Activated CD8-positive, alpha-beta memory T cell treated with anti-CD3 and anti-CD28 coated beads for 24 hours (primary cell): ENCODE measurements at places on chromosomes 7 and 10.

- peak; percentile 85 for DNase-seq
Measured at GRCh38 chr7:114922652-114923402, 933 bp downstream of the MDFIC start.

DNA sequence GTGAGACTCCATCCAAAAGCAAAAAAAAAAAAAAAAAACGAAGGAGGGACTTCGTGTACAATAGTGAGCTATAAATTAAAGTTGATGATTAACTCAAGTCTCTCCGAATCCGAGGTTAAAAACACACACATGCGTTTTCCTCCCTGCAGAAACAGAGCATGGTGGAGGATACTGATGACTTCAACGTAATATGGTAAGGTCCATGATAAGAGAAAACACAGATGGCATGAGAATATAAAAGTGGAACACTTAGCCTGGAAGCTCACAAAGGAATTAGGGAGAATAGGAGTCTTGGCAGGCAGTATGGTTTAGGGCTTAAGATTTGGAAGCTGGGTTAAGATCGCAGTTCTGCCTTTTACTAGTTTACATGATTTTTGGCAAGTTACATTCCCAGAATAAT, 20.1 kb upstream of the GSTK1 start:
- no peak for DNase-seq

DNA sequence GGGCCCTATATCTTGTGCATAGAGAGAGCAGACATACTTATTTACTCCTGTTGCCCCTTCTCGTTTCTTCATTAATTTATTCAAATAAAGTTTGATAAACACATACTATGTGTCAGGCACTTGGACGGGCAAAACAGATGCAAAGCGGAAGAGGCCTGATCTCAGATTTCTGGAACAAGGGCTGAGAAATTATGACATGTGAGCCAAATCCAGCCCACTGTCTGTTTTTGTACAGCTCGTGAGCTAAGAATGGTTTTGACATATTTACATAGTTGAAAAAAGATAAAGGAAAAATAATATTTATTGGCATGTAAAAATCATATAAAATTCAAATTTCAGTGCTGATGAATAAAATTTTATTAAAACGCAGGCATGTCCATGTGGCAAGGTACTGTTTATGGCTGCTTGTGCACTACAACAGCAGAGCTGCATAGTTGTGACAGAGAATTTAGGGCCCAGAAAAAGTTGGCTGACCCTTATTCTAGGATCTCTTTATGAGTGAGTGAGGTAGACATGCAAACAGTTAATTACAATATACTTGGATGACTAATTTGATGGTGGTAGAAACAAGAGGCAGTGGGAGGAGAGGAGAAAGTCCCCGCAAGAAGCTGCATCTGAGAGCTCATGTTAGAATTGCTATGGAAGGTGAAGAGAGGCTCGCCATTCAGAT, 68.1 kb upstream of the ITPRID1 start:
- DNase-seq: no peak

- DNase-seq: no peak
Measured at GRCh38 chr7:109003742-109004141, 434.1 kb downstream of the DNAJB9 start.

- no peak for DNase-seq
Measured at GRCh38 chr10:52353960-52354394, 39.9 kb downstream of the DKK1 start.

- no peak for DNase-seq
Measured at GRCh38 chr10:48684792-48685623, at the start of gene WDFY4. TSS of gene WDFY4 (plus strand) at chr10:48684873. CDS start at chr10:48709733, 24,860 bp downstream.

- DNase-seq: no peak
Measured at GRCh38 chr10:6406220-6407033, 173.6 kb downstream of the PRKCQ start.

- DNase-seq: no peak
Measured at GRCh38 chr7:47153576-47153975, 428.3 kb downstream of the TNS3 start.

DNA sequence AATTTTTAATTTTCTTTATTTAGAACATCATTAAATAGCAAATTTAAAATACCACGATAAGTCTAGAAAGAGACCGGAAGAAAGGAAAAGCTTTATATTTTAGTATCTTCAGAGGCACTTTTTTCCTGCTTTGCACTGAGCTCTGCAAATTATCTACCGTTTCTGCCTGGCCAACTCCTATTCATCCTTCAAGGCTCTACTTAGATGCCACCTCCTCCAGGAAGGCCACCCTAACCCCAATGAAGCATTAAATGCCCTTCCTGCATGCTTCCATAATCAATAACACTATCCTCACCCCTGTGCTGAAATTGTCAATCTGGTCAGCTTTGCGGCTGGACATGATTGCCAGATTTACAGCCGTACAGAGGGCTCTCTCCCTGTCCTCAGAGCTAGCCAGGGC, 141.8 kb upstream of the CHST15 start:
- DNase-seq: no peak

- DNase-seq: no peak
Measured at GRCh38 chr7:77439572-77439971, 23.4 kb upstream of the GSAP start.

DNA sequence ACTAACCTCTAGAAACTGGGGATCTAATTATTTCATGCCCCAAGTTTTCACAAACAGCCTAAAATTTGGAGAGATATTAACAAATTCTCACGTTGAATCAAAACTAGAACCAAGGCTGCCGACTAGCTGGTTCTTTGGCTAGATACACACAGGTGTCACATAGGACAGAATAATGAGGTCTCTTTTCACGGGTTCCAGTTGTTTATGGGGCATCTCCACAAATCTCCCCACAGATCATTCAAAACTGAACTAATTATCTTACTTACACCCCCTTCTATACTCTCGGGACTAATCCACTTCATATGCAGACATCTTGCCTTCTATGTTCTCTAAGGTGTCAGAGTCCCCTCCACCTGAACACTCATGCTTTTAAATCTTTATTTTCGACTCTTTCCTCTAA, 16.4 kb upstream of the OR2AE1 start:
- DNase-seq: no peak

- no peak for DNase-seq
Measured at GRCh38 chr10:77541944-77542343, 95.7 kb downstream of the KCNMA1 start.
